ENCODE measurements at places on chromosomes 1 and 21.

GRCh38 chr1:52139817-52140540, 1.9 kb upstream of the ZFYVE9 start:
- peak; percentile 13 for DNase-seq

DNA sequence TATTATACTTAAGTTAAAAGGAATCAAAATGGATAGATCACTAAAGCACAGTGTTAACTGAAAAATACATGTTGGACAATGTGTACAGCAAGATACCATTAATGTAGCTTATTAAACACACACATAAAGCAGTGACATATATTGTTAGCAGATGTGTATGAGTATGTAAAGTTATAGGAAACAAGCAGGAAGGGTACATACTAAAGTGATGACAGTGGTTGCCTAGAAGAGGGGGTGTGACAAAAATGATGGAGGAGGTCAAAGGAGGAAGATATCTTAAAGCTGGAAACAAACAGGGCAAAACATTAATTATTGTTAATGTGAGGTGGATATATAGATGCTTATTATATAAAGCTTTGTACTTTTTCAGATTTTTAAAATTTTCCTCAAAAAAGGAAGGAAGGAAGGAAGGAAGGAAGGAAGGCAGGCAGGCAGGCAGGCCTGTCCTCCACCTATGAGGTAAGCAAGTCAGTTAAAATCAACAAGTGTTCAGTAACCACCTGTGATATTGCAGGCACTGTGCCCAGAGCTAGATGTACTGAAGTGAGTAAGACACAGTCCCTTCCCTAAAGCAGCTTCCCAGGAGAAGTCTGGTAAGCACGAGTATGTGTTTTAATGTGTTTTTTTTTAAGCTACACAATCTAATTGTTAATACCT, 252.9 kb upstream of the NR5A2 start:
- DNase-seq, result no peak

DNA sequence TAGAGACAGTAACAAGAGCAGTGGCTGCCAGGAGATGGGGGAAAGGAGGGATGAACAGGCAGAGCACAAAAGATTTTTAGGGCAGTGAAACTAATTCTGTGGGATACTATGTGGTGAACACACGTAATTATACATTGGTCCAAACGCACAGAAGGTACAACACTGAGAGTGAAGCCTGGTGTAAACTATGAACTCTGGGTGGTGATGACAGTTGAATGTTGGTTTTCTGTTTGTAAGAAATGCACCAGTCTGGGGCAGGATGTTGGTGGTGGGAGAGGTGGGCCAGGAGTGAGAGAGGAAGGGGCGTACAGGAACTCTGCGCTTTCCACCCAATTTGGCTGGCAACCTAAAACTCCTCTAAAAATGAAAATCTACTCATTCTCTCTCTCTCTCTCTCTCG, 50.2 kb upstream of the TIAM1 start:
- no peak for DNase-seq

DNA sequence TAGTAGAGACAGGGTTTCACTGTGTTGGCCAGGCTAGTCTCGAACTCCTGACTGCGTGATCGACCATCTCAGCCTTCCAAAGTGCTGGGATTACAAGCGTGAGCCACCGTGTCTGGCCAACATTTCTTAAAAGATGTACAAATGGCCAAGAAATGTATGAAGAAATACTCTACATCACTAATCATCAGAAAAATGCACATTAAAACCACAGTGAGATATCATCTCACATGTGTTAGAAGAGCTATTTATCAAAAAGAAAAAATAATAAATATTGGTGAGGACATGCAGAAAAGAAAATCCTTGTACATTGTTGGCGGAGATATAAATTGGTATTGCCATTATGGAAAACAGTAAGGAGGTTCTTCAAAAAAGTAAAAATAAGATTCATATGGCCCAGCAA, 33.6 kb upstream of the TNFSF18 start:
- no peak for DNase-seq

DNA sequence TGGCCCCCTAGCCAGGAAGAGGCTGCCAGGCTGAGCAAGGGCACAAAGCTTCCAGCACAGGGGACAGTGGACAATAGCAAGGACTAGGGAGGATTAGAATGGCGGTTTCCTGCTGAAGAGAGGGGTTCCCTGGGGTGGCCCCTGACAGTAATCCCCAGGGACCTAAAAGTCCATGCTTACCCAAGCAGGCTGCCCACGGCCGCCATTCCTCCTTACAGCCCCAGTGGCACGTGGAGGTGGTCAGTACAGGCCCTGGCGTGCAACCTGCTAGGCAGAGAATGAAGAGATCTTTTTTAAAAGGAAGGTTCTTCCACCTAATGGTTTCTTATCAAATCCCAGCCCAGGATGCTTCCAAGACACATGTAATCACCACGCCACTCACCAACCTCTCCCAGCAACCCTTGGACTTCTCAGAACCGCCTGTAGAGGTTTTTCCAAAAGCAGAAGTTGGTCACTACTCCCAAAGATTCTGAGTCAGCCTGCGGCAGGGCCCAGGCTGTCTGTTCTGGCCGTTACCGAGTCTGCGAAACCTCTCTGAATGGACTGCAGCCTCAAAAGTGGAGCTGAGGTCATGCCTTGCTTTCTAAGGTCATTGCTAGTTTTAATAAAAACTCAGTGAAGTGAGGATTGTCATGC, 926 bp downstream of the MRPL55 start:
- no peak for DNase-seq

- peak; percentile 25 for DNase-seq
Observed at GRCh38 chr1:154276797-154277196, 4.4 kb downstream of the HAX1 start.

DNA sequence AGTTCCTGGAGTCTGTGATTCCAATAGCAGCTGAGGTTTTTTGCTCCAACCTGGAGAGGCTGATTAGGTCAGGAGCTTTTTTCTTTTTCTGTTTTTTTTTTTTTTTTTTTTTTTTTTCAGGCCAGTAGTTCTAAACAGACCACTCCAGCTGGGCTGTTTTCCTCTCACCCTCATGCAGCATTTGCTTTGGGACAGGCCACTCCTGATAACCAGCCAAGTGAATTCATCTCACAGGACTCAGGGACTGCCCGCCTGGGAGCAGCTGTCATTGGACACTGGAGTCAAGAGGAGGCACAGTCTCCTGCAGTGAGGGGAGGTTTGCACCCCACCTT, 22.9 kb downstream of the PLXNA2 start:
- DNase-seq, result no peak
